ENCODE measurements at places on chromosomes 5 and 9. TPM values are rescaled to one million over a fixed set of nuclear protein-coding genes. Genes with fewer than 3 reads are reported as not detected.

GRCh38 chr9:112371060-112371459 is 8.8 kb upstream of the HSDL2 start:
- no peak overlapping the region for H3K27ac ChIP-seq
- no peak for DNase-seq
- no peaks in the 10 kb centered on the region for H3K36me3 ChIP-seq
- H3K4me1 ChIP-seq = peaks cover 3% of the 10 kb centered on the region
- no peak overlapping the region for H3K4me3 ChIP-seq
- H3K27me3 ChIP-seq = no peaks in the 10 kb centered on the region

The MELK gene
- total RNA-seq = 0.42 TPM

DNA sequence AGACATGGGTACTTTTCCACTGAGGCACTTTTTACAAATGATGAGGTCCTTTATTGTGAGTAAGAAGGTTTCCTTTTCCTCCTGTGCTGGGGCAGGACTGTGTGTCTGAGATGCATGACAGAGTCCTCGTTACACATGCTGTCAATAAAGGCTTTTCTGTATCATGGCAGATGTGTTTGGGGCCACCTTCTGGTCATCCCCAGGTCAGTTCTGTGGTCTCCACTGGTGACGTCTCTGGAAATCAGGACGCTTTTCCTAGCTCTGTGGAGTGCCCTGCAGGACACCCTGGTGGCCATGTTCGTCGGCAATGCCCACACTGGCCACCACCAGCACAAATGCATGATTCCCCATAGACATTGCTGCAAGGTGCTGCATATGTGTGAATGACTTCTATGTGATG is 2.8 kb downstream of the CMBL start:
- no peak overlapping the region for H3K27ac ChIP-seq
- DNase-seq = no peak
- H3K4me1 ChIP-seq = peaks cover 4% of the 10 kb centered on the region
- H3K27me3 ChIP-seq = peaks cover 11% of the 10 kb centered on the region
- no peaks in the 10 kb centered on the region for H3K36me3 ChIP-seq

- no peak overlapping the region for H3K4me3 ChIP-seq
- DNase-seq = no peak
- peaks cover 34% of the 10 kb centered on the region for H3K4me1 ChIP-seq
- H3K36me3 ChIP-seq = no peaks in the 10 kb centered on the region
- H3K27me3 ChIP-seq = peaks cover 3% of the 10 kb centered on the region
- H3K27ac ChIP-seq = no peak overlapping the region
Observed at GRCh38 chr9:137226338-137227053, 806 bp upstream of the RNF224 start.

The ZNF366 gene
- 0.14 TPM for total RNA-seq

DNA sequence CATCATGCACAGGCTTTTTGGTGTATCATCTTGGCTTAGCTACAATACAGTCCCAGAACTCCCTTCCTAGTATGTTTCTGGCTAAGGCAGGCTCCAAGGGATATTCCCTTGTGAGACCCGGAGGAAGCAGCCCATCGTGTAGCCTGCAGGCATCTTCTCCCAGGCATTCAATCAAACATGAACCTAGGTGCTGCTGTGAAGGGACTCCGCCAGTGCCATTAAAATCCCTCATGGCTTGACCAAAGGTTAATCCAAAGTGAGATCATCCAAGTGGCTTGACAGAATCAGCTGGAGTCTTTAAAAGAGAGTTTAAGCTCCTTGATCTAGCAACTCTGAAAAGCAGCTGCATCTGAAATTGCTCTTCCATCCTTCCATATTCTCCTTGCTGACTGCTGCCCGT is 333.9 kb downstream of the DIRAS2 start:
- no peak overlapping the region for H3K4me3 ChIP-seq
- H3K4me1 ChIP-seq = no peaks in the 10 kb centered on the region
- H3K27me3 ChIP-seq = peaks cover 8% of the 10 kb centered on the region
- no peak for DNase-seq

DNA sequence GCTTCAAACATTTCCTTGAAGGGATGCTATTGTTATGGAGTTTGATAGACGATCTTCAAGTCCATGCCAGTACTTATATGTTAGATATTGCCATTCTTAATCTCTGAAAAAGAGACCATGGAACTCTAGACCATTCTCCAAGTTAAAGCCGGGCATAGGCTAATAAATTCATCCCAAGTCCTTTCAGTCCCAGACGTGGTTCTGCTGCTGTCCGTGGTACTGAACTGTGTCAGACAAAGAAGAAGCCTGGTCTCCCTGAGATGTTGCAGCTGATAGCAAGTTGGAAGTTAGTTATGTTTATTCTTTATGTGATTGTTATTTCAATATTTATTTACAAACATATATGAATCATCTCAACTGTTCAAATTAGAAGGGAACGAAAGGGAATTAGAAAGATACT is 158.7 kb downstream of the NMUR2 start:
- H3K27me3 ChIP-seq = no peaks in the 10 kb centered on the region
- no peak overlapping the region for H3K4me3 ChIP-seq
- H3K4me1 ChIP-seq = no peaks in the 10 kb centered on the region
- DNase-seq = no peak

DNA sequence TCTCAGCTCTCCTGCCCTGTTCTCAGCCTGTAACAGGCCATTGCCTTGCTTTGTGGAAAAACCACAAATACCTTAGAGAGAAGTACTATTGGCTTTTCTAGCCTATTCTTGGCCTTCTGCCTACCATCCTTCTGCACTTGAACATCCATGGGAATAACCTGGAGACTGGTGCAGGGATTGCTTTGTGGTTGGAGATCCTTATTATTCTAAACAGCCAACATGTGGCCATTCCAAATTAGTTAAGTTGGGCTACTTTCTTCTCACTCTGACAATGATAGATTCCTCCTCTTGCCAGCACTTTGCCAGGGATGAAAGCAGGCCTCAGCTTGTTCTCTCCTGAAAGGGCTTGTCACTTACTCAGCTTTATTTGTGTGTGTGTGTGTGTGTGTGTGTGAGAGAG is 240.4 kb downstream of the GLIS3 start:
- DNase-seq = no peak
- H3K4me3 ChIP-seq = no peak overlapping the region
- H3K27ac ChIP-seq = no peak overlapping the region
- H3K36me3 ChIP-seq = no peaks in the 10 kb centered on the region

GRCh38 chr5:37816331-37816730 is 23.5 kb downstream of the GDNF start:
- H3K4me1 ChIP-seq = no peaks in the 10 kb centered on the region
- H3K36me3 ChIP-seq = no peaks in the 10 kb centered on the region
- no peaks in the 10 kb centered on the region for H3K27me3 ChIP-seq
- no peak overlapping the region for H3K27ac ChIP-seq
- H3K4me3 ChIP-seq = no peak overlapping the region

GRCh38 chr9:124602632-124603031 is 95.4 kb upstream of the NR5A1 start:
- H3K27ac ChIP-seq = no peak overlapping the region
- no peak for DNase-seq
- H3K4me1 ChIP-seq = no peaks in the 10 kb centered on the region
- H3K27me3 ChIP-seq = peaks cover 1% of the 10 kb centered on the region
- H3K36me3 ChIP-seq = no peaks in the 10 kb centered on the region

- no peaks in the 10 kb centered on the region for H3K36me3 ChIP-seq
- H3K4me1 ChIP-seq = no peaks in the 10 kb centered on the region
- DNase-seq = no peak
- no peak overlapping the region for H3K4me3 ChIP-seq
Observed at GRCh38 chr9:137475666-137476065, 16.5 kb upstream of the NSMF start.

- DNase-seq = no peak
- no peak overlapping the region for H3K27ac ChIP-seq
- peaks cover 3% of the 10 kb centered on the region for H3K27me3 ChIP-seq
- H3K36me3 ChIP-seq = no peaks in the 10 kb centered on the region
- no peaks in the 10 kb centered on the region for H3K4me1 ChIP-seq
- H3K4me3 ChIP-seq = no peak overlapping the region
Observed at GRCh38 chr5:151679421-151680155, 7.1 kb downstream of the SPARC start.

The AQP7 gene
- 0.27 TPM for total RNA-seq

GRCh38 chr5:134263801-134264200 is 37.9 kb upstream of the PPP2CA start:
- H3K4me1 ChIP-seq = no peaks in the 10 kb centered on the region
- no peaks in the 10 kb centered on the region for H3K27me3 ChIP-seq
- no peak overlapping the region for H3K4me3 ChIP-seq
- no peaks in the 10 kb centered on the region for H3K36me3 ChIP-seq
- no peak overlapping the region for H3K27ac ChIP-seq
- DNase-seq = no peak

DNA sequence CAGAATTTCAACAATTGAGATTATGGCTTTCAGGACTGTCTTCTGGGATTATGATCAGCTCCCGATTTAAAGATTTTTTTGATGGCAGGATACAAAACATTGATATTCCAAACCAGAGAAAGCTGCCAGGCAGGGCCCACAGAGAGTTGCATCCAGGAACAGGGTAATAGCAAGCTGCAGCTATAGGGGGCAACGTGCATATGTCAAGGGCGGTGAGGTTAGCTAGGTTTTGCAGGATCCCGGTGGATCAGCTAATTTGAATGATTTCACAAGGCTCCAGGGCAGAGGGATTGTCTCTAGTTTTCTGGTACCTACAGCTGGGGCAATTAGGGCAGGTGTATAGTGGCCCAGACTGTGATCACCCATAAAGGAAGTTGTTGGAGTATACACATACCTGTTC is 339.4 kb downstream of the CHSY3 start:
- no peak for DNase-seq
- H3K4me3 ChIP-seq = no peak overlapping the region
- no peaks in the 10 kb centered on the region for H3K36me3 ChIP-seq
- H3K27ac ChIP-seq = no peak overlapping the region
- no peaks in the 10 kb centered on the region for H3K27me3 ChIP-seq
- no peaks in the 10 kb centered on the region for H3K4me1 ChIP-seq

GRCh38 chr5:150801117-150801927 is 22.8 kb downstream of the SMIM3 start:
- H3K27ac ChIP-seq = no peak overlapping the region
- H3K4me1 ChIP-seq = peaks cover 7% of the 10 kb centered on the region
- DNase-seq = no peak

The SIT1 gene
- total RNA-seq = 19.2 TPM

DNA sequence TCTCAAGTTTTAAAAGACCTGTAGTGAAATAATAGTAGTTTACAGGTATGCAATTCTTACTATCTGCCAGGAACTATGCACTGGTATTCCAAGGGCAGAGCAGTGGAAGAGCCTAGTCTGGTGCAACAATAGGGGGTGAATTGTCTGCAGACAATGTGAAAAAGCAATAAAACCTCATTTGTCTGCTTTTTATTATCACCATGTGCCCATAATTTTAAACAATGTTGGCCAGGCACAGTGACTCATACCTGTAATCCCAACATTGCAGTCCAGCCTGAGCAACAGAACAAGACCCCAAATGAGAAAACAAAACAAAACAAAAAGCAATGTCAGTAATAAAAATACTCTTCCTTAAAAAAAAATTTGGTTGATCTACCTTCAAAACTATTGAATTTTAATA is 12.2 kb upstream of the SLC44A1 start:
- no peak for DNase-seq
- H3K27me3 ChIP-seq = peaks cover 3% of the 10 kb centered on the region
- H3K36me3 ChIP-seq = no peaks in the 10 kb centered on the region
- no peak overlapping the region for H3K27ac ChIP-seq
- H3K4me3 ChIP-seq = no peak overlapping the region
- no peaks in the 10 kb centered on the region for H3K4me1 ChIP-seq

- DNase-seq = no peak
- H3K36me3 ChIP-seq = no peaks in the 10 kb centered on the region
- no peak overlapping the region for H3K4me3 ChIP-seq
Observed at GRCh38 chr9:95132366-95133324, 184.9 kb downstream of the FANCC start.

- H3K27ac ChIP-seq = no peak overlapping the region
- no peaks in the 10 kb centered on the region for H3K4me1 ChIP-seq
- no peaks in the 10 kb centered on the region for H3K36me3 ChIP-seq
Observed at GRCh38 chr9:71303351-71303750, 181.9 kb upstream of the TRPM3 start.

DNA sequence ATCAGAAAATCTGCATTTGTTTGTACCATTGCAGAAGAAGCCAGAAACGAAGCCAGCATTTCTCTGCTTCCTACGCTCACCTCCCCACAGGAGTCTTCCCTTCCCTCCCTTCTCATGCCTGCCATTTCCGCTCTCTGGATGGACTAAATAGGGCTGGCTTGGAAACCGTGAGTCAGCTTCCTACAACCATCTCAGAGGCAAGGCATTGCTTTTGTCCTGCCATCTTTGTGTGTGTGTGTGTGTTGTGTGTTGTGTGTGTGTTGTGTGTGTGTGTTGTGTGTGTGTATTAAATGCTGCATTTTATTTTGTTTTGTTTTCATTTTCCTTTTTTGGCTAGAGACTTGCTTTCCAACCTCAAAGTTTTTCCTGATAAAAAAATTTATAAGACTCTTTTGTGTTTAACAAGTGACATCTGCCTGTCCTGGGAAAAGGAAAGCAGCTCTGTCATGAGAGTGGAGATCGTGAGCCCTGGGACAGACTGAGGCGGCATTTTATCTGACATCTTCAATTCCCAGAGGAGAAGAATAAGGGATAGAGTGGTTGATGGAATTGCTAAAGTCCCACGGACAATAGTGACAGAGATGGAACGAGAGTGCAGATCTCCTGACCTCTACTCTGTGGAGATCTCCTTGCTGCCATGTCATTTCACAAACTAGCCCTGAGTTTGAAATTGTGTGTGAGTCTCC is 7.5 kb upstream of the EGFLAM start:
- DNase-seq = no peak
- H3K4me1 ChIP-seq = no peaks in the 10 kb centered on the region
- peaks cover 8% of the 10 kb centered on the region for H3K27me3 ChIP-seq
- no peaks in the 10 kb centered on the region for H3K36me3 ChIP-seq
- H3K27ac ChIP-seq = no peak overlapping the region

The HTR4 gene
- not detected for total RNA-seq

GRCh38 chr5:68285075-68285840 is 69.7 kb downstream of the PIK3R1 start:
- peaks cover 45% of the 10 kb centered on the region for H3K36me3 ChIP-seq
- DNase-seq = no peak
- H3K27ac ChIP-seq = peak overlapping the region; percentile 19
- peaks cover 58% of the 10 kb centered on the region for H3K4me1 ChIP-seq
- H3K4me3 ChIP-seq = peak overlapping the region; percentile 11
- H3K27me3 ChIP-seq = no peaks in the 10 kb centered on the region

The ACER2 gene
- 1.4 TPM for total RNA-seq

DNA sequence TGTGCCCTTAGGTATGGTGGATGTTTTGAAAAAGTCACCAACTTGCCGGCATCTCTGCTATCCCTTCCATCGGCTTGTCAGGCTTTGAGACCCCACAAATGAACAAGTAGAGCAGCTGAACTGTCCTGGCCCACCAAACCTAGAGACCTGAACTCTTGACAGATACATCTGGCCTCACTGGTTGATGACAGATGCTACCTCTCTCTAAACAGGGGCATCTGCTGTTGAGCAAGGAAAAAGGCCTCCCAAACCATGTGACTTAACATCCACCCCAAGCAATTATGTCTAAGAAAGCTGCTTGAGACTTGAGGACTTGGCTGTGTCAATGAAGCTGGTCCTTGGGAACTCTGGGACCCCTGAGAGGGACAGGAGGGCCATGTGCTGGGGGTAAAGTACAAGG is 2.3 kb downstream of the CCNI2 start:
- H3K27me3 ChIP-seq = no peaks in the 10 kb centered on the region
- no peaks in the 10 kb centered on the region for H3K36me3 ChIP-seq
- H3K4me3 ChIP-seq = no peak overlapping the region
- no peak for DNase-seq
- no peak overlapping the region for H3K27ac ChIP-seq
- peaks cover 14% of the 10 kb centered on the region for H3K4me1 ChIP-seq

The KIF4B gene
- total RNA-seq = not detected

The C5orf58 gene
- not detected for total RNA-seq
